ENCODE measurements at places on chromosomes 5 and 9. TPM values are rescaled to one million over a fixed set of nuclear protein-coding genes. Genes with fewer than 3 reads are reported as not detected.

DNA sequence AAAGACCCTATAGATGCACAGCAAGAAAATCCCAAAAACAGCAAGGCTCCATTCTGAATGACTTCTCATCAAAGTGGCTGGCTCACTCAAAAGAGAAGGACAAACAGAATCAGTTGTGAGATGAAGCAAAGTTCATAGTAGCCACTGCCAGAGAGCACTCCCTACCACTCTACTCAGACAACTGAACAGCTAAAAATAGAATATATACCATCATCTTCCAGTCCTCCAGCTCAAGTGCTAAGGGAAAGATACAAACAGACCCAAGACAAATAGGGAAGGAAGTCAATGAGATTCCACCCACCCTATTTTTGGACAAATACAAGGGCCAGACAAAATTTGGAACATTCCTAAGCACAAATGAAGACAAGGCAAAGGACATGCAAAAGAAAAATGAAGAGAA lies 20.6 kb downstream of the GNAQ start:
- H3K27ac ChIP-seq = peak overlapping the region; percentile 93
- no peaks in the 10 kb centered on the region for H3K36me3 ChIP-seq
- no peaks in the 10 kb centered on the region for H3K27me3 ChIP-seq
- no peak for DNase-seq

GRCh38 chr5:111454198-111454622 lies 58.1 kb downstream of the STARD4 start:
- no peak overlapping the region for H3K4me3 ChIP-seq
- H3K27me3 ChIP-seq = no peaks in the 10 kb centered on the region
- DNase-seq = no peak
- peaks cover 21% of the 10 kb centered on the region for H3K36me3 ChIP-seq
- H3K4me1 ChIP-seq = no peaks in the 10 kb centered on the region

SV2C gene
- 0.19 TPM for total RNA-seq

CDH9 gene
- not detected for total RNA-seq

CNTFR gene
- total RNA-seq = not detected
